ENCODE measurements at places on chromosomes 11 and 22. TPM values are rescaled to one million over a fixed set of nuclear protein-coding genes. Genes with fewer than 3 reads are reported as not detected.

DNA sequence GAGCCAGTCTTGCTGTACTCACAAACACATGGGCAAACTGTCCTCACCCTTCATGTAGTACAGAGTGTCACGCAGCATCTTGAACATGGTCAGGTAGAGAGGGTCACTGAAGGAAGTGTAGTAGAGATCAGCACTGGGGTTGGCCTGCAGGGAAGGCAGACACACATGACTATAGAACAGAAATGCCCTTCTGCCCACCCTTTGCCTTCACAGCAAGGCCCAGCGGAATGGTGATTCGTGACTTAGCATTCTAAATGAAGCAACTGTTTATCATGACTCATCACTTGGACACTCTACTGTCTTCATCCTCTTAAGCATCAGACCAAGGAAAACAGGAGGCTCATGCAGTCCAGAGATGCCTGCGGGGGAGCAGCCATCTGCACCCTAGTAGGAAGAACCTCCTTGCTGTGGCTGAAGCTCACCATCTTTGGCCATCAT, 33.4 kb downstream of the SERPIND1 start:
- DNase-seq = no peak

HORMAD2 gene
- total RNA-seq = not detected

DNA sequence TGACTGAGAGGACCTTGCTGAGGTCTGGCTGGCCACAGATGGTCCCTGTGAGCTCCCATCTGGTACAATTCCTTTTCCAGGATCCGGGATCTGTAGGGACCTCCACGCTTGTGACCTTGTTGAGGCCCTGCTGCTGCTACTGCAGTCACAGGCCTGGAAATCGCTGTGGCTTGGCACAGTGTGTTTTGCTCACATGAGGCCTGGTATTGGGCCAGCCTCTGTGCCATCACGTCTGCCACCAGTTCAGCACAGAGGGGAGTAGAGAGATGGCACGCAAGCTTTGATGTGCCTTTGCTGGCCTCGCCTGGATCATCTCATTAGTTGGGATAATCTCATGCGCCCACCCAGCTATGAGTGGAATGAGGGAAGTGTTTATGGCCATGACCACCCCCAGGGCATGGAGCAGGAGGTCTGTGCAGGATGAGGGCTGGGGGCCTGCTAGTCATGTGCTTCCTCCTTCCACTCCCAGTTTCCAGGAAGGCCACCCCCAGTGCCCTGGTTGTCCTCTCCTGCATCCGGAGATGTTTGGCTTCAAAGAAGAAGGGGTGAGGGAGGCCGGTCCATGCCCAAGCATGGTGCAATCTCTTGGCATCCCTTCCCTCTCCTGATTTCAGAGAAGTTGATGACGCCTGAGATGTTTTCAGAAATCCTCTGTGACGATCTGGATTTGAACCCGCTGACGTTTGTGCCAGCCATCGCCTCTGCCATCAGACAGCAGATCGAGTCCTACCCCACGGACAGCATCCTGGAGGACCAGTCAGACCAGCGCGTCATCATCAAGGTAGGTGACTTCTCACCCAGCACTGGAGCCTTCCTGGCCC, 22.4 kb downstream of the DERL3 start:
- peak; percentile 81 for DNase-seq

GRCh38 chr11:82930229-82930628, 28.7 kb downstream of the DDIAS start:
- DNase-seq = no peak

DNA sequence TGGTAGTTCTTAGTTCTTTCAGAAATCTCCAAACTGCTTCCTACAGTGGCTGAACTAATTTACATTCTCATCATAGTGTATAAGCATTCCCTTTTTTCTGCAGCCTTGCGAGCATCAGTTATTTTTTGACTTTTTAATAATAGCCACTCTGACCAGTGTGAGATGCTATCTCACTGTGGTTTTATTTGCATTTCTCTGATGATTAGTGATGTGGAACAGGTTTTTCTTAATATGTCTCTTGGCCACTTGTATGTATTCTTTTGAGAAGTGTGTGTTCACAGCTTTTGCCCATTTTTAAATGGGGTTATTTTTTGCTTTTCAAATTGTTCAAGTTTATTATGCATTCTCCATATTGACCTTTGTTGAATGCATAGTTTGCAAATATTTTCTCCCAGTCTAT, 459.3 kb downstream of the NTM start:
- DNase-seq = no peak

DNA sequence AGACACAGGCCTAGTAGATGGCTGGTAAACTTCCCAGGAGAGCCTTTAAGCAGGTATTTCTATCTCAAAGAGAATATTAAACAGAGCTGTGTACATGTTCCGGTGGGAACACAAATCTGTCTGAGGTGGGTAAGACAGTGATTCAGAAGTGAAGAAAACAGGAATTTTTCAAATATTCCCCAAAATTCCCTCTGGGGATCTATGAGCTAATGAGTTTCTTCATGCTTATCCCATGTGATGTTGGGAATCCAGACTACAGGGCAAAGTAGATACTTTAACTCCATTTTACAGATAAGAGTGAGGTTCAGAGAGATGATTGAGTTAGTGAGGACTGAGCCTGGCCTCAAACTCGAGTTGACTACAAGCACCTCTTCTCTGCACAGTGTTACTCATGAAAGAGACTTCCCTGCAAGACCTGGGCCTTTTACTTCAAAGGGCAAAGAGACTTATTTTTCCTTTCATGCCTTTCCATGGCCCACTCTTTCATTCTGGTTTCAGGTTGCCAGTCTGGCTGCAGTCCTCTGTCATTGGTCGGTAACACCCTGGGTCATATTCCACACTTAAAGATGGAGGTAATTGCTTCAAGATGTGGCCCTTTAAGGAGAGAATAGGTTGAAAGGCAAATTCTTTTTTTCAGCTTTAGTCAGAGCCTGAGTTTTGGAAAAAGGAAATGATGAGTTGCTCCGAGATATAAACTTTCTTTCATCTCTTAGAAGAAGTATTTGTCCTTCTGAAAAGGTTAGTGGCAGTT, 70.1 kb downstream of the CYB5R2 start:
- no peak for DNase-seq

CDC42EP2 gene
- total RNA-seq = 13.0 TPM

MAPK8IP1 gene
- 4.4 TPM for total RNA-seq

KIAA1671 gene
- 11.6 TPM for total RNA-seq

DNA sequence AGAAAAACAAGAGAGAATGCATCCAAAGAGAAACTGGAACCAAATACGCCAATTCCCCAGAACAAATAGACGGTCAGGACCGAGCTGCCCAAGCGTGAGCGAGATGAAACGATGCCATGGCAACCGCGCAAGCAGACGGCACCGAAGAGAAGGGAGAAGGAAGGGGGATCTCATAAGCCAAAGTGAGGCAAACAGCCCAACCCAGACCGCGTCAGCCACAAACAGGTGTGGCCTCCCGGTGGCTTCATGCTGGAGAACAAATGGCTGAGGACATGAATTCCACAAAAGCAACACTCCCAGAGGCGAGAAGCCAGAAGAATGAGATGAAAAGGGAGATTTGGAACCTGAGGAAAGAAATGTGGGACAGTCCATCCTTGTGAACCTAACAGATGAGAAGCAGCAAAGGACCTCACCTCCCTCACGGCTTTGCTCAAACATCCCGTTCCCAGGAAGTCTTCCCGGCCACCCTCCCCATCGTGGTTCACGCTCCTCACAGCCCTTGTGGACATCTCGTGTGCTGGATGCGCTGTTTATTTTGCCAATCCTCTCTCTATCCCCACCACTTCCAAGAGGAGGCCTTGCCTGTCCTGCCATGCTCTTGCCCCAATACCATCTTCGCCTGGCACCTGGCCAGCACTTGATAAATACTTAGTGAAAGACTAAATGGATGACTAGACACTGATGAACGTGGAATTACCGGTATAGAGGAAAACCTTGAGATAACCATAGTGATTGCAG, 89.1 kb upstream of the RTL6 start:
- peak; percentile 21 for DNase-seq

CHRDL2 gene
- total RNA-seq = 3.9 TPM

GRCh38 chr22:48382197-48382596, 1445.5 kb downstream of the BRD1 start:
- no peak for DNase-seq

CD6 gene
- 0.20 TPM for total RNA-seq

DNA sequence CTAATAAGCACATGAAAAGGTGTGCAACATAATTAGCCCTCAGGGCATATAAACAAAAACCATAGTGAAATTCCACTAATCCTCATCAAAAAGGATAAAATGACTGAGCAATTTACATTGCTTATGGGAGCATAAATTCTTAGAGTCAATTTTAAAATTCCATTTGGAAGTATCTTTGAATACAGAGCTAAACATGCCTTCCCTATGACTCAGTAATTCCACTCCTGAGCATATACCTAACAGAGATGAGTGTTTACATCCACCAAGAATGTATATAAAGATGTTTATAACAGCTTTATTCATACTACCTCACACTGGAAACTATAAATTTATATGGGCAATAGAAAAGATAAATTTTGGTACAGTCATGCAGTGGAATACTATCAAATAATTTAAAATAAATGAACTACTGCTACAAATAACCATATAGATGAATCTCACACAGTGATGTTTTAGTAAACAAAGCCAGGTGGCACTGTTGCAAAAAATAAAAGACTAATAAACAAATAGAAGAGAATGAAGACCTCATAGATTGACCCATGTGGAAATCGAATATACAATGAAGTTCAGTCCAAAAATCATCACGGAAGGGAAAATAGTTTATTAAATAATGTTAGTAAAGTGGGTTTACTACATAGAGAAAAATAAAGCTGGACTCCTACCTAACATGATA, 8.2 kb upstream of the OR2D2 start:
- DNase-seq = no peak

TYMP gene
- 12.7 TPM for total RNA-seq

OR51B2 gene
- total RNA-seq = not detected

OR52E8 gene
- not detected for total RNA-seq

DNA sequence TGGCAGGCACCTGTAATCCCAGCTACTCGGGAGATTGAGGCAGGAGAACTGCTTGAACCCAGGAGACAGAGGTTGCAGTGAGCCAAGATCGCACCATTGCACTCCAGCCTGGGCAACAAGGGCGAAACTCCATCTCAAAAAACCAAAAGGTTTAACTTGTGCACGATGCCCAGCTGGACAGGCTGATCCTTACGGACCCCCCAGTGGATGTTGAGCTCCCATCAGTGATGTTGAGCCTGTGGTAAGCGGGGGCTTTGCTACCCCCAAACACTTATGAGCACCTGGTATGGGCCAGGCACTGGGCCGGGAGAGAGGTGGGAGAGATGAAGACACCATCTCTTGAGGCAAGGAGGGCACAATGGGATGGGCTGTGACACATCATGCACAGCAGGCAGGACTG, 7.4 kb upstream of the SERPIND1 start:
- no peak for DNase-seq

OR2D2 gene
- total RNA-seq = not detected

DNA sequence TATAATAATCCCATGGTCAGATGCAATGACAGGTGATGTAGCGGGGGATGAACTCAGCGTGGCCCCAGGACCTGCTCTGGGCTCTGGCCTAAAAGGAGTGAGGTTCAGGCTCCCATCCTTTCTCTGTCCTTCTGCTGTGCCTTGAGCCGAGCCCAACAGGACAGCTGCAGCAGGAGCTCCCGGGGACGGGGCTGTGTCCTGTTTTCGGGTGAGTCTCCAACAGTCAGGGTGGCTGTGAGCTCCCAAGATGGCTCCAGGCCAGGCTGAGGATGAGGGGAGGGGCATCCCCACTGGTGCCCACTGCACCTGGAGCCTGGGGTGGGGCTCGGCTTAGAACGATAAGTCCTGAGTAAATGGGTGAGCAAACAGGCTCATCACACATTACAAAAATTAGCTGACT, 1385.0 kb downstream of the BRD1 start:
- DNase-seq = no peak

PARVA gene
- total RNA-seq = 56.4 TPM

- DNase-seq = no peak
Observed at GRCh38 chr22:43007519-43008102, 7.3 kb downstream of the PACSIN2 start.

PGA5 gene
- 0.40 TPM for total RNA-seq

LIPT2 gene
- 1.7 TPM for total RNA-seq

SLCO2B1 gene
- 30.1 TPM for total RNA-seq

RIN1 gene
- total RNA-seq = 1.7 TPM

ENDOD1 gene
- 10.7 TPM for total RNA-seq

ZNF214 gene
- 0.84 TPM for total RNA-seq

DNA sequence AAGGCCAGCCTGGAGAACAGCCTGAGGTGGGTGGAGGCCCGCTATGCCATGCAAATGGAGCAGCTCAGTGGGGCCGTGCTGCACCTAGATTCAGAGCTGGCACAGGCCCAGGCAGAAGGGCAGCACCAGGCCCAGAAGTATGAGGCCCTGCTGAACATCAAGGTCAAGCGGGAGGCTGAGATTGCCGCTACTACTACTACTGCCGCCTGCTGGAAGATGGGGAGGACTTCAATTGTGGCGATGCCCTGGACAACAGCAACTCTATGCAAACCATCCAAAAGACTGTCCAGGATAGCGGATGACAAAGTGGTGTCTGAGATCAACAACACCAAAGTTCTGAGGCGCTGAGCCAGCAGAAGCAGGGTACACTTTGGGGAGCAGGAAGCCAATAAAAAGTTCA, 3.1 kb upstream of the TMEM218 start:
- no peak for DNase-seq

- DNase-seq = no peak
Observed at GRCh38 chr11:36601155-36601554, 3.1 kb upstream of the RAG2 start.

NLRP14 gene
- not detected for total RNA-seq

DNA sequence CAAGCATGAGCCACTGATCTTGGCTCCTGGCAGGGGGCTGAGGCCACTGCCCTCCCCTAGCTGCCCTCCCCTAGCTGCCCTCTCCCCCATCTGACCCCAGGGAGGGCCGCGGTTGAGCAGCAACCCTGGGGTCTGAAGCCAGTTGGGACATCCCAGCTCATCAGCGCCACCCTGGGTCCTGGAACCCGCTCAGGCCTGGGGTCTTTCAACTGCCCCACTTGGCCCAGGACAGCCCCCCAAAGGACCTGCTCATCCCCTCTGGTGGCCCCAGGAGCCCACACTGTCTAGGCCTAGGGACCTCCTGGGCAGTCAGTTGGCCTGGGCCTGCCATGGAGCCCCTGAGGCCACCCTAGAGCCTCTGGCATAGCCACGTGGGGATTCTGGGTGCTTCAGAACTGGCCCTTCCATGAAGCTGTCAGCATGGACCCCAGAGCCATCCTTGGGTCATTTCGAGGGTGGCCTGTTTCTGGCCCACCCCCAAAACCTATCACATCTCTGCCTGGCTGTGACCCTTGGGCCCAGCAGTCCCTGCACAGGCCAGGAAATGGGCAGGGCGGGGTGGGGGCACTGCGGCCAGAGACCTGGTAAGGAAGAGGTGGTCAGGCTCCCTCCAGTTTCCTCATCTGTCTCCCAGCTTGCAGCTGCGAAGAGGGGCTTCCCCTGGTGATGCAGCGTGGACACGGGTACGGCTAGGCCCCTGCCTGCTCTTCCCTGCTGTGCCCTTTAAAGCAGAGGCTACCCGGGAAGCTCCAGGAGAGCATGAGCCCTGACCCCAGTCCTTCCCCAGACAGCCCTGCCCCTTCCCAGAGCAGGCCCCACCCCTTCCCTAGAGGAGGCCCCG, 37.9 kb downstream of the MUC2 start:
- peak; percentile 15 for DNase-seq

All from left ventricle myocardium superior (tissue), 1 donor.